ENCODE measurements at places on chromosomes 4 and X.
A peak's percentile ranks its signal among the peaks of the same experiment; 100 is the strongest.

DNA sequence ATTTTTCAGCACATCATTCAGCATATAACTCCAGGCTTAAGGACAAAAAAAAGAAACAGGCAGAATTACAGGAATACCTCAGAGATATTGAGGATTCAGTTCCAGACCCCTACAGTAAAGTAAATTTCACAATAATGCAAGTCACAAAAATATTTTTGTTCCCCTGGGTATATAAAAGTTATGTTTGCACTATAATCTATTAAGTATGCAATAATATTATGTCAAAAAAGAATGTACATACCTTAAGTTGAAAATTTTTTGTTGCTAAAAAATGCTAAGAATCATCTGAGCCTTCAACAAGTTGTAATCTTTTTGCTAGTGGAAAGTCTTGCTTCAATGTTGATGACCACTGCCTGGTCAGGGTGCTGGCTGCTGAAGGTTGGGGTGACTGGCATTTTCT, 2532.5 kb downstream of the ARAP2 start:
- no peak for DNase-seq

GRCh38 chr4:98514741-98515469, 143.5 kb downstream of the TSPAN5 start:
- DNase-seq = no peak

DNA sequence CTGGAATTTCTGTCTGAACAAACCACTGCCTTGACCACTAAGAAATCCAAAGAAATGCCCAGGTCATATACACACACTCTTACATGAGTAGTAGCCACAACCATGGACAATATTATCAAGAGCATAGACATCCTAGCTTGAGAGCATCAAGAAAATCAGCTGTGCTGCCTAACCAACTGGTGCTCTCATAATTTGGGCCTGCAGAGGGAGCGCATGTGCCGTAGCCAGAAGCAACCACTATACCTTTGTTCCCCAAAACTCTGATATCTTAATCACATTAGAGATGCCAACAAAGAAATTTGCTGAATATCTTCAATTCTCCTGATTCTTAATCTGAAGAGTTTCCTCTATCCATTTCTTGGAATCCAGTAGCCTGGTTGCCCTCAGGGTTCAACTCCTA, 163.6 kb downstream of the ZNF674 start:
- peak; percentile 8 for DNase-seq

GRCh38 chrX:155231163-155231562, 14.9 kb downstream of the VBP1 start:
- no peak for DNase-seq

DNA sequence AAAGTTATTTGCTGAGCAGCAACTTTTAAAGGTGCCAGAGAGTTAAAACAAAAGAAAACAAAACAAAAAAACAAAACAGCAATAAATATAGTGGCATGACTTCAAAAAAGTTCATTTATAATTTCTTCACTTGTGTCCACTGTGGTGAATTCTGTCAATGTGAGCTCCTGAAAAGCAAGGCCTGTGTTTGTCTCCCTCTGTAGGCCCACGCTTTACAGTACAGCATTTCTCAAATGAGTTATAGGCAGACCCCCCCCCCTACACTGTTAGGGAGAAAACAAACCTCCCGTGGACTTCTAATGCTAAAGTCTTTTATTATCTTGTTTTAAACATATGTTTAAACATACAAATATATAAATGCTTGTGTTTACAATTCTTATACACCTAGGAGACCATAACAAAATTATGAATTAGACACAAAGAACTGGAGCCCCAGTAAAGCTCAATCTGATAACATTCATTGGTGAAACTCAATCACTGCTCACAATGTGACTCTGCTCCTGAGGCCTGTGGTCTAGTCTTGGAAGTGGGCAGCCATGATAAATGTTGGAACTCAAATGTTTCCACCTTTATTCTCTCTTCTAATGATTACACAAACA, 47.0 kb upstream of the SCOC start:
- peak; percentile 34 for DNase-seq
